Kidney tubule cell (primary cell): ENCODE measurements at places on chromosomes 2 and 18.
A peak's percentile ranks its signal among the peaks of the same experiment; 100 is the strongest.

GRCh38 chr2:126839796-126840195, 58.9 kb upstream of the TEX51 start:
- peak; percentile 4 for DNase-seq

DNA sequence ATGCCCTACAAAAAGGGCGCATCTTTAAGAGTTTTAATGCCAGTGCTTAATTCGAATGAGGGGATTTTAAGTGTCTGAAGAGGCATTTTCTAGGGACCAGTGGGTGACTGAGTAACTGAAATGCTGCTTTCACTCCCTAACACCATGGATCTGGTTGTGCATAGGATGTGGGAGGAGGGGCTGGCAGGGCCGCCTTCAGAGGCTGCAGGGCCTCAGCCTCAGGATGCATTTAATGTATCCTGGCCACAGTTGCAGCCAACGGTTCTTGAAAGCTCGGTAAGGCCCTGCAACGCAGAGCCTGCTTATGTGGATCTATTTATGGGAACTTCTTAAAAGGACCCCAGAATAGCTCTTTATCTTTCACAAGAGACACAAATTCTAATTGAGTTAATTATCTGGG, 25.8 kb upstream of the IL18RAP start:
- no peak for DNase-seq

DNA sequence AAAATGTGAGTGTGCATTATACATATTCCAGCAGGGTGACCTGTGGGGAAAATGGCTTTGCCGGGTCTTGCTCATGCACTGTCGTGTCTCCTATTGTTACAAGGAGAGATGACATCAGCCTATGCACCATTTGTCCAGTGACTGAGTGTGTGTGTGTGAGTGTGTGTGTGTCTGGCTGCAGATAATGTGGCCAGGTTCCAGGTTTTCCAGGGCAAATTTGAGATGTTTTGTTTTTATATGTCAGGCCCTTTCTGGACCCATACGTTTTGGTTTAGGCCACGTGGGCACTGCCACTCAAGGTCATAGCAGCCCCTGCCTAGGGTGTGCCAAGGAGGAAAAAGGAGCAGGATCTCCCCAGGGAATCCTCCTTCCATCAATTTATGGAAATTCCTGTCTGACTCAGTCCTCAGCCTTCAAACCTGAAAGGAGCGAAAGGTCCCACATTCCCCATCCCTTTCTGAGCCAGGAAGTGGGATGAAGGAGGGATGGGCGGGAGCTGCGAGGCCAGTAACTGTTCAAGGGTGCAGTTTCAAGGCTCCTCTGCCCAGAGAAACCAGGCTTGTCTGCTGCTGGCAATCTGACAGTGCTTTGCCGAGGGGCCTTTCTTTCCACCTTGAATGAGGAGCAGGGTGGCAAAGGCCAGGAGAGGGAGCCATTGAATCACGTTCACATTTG, 93.0 kb upstream of the SMAD2 start:
- peak; percentile 95 for DNase-seq

DNA sequence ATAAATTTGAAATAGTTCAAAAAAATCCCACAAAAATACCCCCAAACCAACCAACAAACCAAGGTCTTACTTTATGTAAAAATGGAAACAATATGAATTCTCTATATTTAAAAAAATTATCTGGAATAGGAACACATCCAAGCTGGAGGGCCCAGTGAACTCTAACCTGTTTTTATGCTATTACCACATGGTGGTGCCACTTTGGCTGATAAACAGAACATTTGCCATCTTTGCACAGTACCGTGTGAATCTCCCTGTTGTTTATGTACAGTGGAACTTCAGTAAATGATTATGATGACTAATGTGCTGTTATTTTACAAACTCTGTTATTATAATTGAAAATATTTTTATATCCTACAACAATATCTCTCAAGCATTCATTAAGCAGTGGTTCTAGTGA, 145.3 kb upstream of the SMAD7 start:
- no peak for DNase-seq
